ENCODE measurements at places on chromosomes 6 and 20. TPM values are rescaled to one million over a fixed set of nuclear protein-coding genes. Genes with fewer than 3 reads are reported as not detected.

KHDC1L gene
- total RNA-seq: not detected

THEMIS gene
- 0.26 TPM for total RNA-seq

TRAPPC3L gene
- total RNA-seq: 0.42 TPM

ADGRG6 gene
- total RNA-seq: 124 TPM

TMEM170B gene
- 11.2 TPM for total RNA-seq

NR2E1 gene
- not detected for total RNA-seq

PLAGL2 gene
- 3.0 TPM for total RNA-seq

SRMS gene
- total RNA-seq: 0.48 TPM

UNC5CL gene
- total RNA-seq: 0.37 TPM

PCSK2 gene
- total RNA-seq: 1.5 TPM

B3GAT2 gene
- 1.5 TPM for total RNA-seq

PI3 gene
- total RNA-seq: not detected

GRCh38 chr20:48395816-48396546 is 431.8 kb downstream of the PREX1 start:
- no peak for DNase-seq

- DNase-seq: no peak
These were observed 34.4 kb downstream of the TNFAIP3 start for GRCh38 chr6:137901454-137901853.

DNA sequence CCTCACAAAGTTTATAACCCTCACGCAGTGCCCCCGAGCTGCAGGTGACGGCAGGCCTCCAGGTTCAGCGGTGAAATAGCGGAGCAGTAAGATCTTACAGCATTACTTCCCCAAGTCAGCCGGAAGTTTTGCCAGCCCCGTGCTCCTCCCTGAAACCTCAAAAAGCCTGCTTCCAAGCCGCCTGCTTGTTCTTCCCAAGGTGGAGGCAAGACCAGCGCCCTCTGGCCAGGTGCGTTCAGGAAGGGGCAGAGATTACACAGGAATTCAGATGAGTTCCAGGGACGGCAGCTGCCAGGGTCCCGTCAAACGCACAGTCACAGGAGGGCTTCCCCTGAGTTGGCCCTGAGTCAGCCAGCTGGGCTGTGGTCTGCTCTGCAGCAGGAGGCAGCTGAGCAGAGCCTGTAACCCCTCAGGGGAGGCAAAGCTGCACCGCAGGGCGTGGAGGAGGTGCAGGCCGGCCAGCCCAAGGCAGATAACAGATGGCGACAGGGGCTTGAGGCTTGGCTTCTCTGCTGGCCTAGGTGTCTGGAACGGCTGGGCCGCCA is 124.1 kb upstream of the RPS6KA2 start:
- DNase-seq: no peak

- DNase-seq: no peak
These were observed 33.1 kb upstream of the CDYL start for GRCh38 chr6:4743062-4743461.

DNA sequence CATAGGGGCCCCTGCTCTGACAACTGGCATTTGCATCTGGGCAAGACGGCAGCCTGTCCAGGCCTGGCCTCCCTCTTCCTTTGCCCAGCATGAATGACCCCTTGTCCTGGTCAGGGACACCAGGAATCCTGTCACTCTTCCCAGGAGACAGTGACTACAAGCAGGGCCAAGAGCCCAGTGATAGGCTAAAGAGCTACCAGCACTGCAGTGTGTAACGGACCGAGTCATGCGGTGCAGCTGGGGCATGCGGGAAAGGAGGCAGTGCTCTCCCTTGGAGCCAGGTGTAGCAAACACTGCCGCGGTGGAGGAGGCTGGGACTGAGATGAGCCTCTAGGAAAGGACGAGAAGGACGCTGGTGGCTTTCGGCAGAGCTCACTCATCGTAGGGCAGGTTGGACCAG is 38.7 kb upstream of the DSP start:
- no peak for DNase-seq

DNA sequence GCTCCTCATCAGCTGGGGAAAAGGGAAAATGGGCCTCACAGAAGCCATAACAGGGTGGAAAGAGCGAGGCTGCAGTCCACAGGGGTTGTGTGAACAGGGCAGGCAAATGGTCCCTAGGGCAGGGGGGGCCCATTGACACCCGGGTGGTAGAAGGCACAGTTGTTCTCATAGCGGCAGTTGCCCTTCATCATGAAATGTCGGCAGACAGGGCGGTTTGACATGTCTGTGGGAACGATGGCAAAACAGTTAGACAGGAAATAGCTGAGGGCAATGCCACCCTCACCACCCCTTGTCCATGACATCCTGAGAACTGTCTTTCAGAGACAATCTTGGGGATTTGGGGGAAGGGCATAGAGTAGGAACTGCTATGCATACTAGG is 15.6 kb downstream of the PPP1R10 start:
- no peak for DNase-seq

- no peak for DNase-seq
These were observed 39.0 kb downstream of the BLOC1S5 start for GRCh38 chr6:8025191-8025590.

DNA sequence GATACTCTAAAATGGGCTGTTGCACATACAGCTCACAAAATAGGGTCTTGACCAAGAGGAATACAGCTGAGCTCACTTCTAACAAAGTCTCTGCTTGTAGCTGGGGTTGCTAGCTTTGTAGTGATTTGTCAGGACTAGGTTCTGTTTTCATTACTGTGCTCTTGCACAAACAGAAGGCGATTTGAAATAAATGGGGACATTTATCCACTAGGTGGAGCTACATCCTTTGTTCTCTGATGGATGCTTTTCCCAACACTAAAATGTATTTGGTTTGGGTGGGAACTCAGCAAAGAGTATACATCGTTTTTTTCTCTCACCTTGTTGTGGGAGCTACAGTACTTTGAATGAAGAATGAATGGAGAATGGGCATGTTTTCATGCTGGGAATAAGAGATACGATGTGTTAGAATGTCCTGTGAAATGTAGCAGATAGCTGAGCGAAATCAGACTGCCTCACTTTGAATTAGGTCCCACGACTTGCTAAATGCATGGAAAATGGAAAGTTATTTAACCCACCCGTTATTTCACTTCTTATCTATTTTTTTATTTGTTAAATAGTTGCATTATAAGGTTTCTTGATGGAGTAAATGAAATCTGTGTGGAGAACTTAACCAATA is 494.7 kb upstream of the MAP3K7 start:
- DNase-seq: peak; percentile 64

GRCh38 chr6:165545806-165546205 is 117.2 kb downstream of the PDE10A start:
- no peak for DNase-seq

DNA sequence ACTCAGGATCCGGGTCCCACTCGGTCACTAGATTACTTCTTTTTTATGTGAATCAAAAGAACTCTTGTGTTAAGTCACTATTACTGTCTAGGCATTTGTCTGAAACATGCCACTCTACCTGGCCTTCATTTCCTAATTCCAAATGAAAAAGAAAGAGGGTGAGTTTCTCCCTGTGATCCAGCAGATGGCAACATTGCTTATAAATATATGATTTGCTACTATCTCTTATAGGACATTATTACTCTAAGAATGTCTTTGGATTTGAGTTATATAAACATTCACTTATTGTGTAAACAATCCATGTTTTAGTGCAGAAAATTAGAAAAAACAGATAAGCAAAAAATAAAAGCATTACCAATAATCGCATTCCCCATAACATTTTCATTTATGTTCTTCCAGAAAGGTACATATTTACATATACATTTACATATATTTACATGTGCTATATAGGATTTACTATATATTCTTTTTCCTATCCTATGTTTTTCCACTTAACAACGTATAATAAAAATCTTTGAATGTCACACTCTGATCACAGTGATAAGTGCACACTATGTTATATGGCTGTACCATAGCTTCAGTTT is 66.9 kb downstream of the FAXC start:
- no peak for DNase-seq

DNA sequence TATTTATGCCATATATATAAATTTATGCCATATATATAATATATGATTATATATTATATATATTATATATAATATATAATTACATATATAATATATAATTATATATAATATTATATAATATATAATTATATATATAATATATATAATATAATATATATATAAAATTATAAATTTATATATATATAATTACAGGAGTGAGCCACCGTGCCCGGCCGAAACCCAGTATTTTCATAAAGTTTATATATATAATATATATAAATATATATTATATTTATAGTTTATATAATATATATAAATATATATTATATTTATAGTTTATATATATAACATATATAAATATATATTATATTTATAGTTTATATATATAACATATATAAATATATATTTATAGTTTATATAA is 31.6 kb downstream of the NKX2-4 start:
- DNase-seq: no peak

GRCh38 chr6:83474309-83474708 is 38.0 kb upstream of the PRSS35 start:
- DNase-seq: no peak

GRCh38 chr6:14573267-14573666 is 455.7 kb downstream of the CD83 start:
- DNase-seq: no peak

GRCh38 chr6:158417760-158418098 is 105.5 kb downstream of the TULP4 start:
- DNase-seq: no peak

- no peak for DNase-seq
These were observed 212.5 kb upstream of the GRIK2 start for GRCh38 chr6:101181006-101181405.

GRCh38 chr6:26170181-26170580 is 83.0 kb downstream of the HFE start:
- DNase-seq: no peak

- no peak for DNase-seq
These were observed 3.1 kb downstream of the CHMP4B start for GRCh38 chr20:33814238-33814712.

- no peak for DNase-seq
These were observed 30.6 kb downstream of the FAM229B start for GRCh38 chr6:112118034-112118433.

- DNase-seq: no peak
These were observed 13.8 kb upstream of the NHLRC1 start for GRCh38 chr6:18136260-18136659.
